ENCODE measurements at places on chromosomes 3 and 15.

DNA sequence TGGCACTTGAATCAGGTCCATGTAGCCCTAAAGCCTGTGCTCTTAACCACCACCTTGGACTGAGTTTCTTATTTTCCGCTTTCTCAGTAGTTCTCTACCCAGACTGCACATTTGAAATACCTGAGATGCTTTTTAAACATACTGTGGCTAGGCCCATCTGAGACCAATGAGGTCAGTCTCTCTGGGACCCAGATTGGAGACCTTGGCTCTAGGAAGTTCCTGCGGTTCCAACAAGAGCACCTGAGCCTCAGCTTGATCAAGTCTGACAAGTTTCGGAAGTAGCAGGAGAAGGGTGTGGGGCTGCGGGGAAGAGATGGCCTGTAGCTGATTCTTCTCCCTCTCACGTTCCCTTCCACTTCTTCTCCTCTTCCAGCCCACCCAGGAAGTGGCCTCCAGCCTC, 11.5 kb upstream of the TSEN2 start:
- DNase-seq: no peak

- DNase-seq: no peak
These were observed 175.6 kb downstream of the AKAP13 start for GRCh38 chr15:85555875-85556617.

- DNase-seq: no peak
These were observed 9.0 kb downstream of the SPATA12 start for GRCh38 chr3:57069503-57069902.

DNA sequence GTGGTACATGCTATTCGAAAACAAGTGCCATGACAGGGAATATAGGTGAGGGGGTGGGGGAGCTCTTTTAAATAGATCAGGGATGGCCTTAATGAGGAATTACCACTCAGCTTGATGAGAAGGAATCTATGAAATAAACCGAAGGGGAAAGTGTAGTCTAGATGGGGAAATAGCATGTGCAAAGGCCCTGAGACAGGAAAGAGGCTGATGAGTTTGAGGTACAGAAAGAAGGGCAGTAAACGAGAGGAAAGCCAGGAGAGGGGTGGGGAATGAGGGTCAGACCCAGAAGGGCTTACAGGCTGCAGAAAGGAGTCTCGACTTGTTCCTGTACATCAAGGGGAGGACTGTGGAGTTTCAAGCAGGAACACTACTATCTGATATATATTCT, 12.2 kb downstream of the ATP2B2 start:
- DNase-seq: no peak

DNA sequence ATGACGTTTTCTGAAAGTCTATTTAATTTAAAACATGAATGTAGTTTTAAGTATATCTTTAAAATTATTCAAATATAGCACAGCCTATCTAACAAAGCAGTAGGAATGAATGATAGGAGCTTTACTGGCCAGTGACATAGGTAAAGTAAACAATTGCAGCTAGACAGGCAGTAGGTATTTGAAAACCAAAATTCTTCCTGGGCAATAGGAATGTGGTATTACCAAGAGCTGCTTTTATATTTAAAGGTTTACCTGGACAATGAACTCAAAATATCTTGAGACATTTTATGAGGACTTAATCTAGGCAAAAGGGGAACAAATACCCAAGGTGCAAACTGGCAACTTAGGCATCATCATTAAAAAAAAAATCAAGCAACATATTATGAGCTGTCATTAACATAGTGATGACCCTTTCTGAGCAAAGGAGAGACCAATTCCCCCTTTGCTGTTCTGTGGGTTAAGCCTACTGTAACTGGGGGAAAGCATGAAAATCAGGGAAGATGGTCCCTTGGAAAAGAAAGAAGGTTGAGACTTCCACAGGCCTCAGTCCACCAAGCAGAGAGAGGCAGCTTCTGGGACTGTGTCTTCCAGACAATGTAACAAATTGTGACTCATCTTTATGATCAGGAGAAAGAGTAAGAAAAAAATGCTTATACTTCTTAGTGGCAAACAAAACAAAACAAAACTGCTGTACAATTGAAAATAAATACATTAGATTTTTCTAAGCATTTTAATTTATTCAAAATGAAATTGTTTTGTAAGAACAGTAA, 12.9 kb downstream of the ISL2 start:
- DNase-seq: no peak

GRCh38 chr3:23324745-23325144, 121.6 kb downstream of the UBE2E2 start:
- no peak for DNase-seq

DNA sequence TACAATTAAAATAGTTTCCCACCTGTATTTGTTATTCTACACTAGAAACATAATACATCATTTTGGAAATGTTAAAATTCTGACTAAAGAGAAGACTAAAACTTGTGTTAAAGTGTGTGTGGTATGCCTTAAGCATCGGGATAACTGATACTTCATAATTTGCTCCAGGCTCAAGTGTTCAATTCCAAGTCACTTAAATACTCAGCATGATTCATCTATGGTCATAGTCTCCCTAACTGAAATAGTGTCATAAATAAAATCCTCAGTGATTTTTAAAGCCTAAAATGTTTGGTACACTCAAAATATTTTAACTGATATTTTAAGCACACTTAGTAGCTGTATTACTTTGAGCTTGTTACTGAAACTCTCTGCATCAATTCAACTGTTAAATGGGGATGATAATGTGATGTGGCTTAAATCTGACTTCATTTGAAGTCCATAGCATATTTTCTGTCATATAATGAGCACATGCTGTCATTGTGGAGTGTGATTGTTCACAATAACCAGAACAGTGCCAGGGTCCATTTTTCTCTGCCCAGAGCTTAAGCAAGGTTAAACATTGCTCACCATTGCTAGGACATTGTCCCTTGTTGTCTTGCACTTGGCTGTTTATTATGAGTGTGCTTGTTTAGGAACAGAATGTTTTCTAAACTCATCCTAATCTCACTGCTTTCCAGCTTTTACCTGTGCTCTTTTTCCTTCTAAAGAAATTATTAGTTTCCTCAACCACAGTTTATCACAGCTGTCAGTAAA, 122.2 kb downstream of the KLHL25 start:
- DNase-seq: no peak

DNA sequence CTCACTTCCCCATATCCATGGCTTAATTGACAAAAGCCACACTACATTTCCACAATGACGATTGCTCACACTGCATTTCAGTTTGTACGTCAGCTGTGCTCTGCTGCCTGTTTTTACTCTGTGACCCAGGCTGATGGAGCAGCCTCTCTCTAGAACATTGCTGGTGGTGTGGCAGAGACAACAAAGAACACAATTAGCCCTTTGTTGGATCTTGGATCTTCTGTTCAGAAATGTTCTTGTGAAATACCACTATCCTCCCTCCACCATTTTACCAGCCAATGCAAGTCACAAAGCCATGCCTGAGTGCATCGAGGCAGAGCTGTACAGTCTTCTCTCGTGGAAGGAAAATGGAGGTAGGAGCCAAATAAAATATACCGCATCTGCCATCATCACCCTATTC, 56.9 kb upstream of the TBC1D5 start:
- no peak for DNase-seq

- DNase-seq: no peak
These were observed 12.8 kb downstream of the RBP2 start for GRCh38 chr3:139463466-139463865.

- DNase-seq: no peak
These were observed 143.6 kb upstream of the BHLHE40 start for GRCh38 chr3:4835616-4836043.

DNA sequence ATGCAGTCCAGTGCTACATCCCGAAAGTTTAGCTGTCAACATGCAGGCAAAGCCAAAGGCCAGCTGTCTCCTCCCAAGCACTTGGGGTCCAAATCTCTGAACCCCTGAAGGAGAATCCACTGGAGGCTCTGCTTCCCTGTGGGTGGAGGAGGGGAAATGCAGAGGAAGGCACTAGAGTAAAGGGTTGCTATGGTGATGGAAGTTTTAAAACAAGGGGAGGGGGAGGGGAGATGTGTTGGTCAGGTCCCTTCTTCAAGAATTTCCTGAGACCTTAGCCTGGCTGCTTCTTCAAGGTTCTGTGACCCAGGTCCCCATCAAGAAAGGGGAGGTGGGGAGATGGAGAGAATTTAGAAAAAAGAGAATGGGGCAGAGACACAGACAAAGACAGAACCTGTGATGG, 2.3 kb downstream of the CAMKV start:
- no peak for DNase-seq

DNA sequence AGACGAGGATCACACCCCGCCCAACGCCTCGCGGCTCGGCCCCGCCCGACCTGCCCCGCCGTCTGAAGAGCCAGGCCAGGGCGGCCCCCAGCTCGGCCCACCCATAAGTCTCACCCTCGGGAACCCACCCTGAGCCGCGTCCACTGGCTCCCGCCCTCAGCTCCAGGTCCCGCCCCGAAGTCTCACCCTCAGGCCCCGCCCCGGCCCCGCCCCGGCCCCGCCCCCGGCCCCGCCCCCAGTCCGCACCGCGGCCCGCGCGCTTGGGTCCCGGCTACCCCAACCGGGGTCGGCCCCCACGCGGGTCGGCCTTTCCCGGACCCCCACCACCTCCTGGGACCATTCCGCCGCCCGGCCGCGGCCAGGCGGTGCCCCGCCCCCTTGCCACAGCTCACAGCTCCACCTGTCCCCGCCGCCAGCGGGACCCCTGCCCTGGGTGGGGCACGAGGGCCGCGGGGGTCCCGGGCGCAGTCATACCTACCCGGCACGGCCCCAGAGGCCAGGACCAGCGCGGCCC, 489 bp downstream of the CSPG5 start:
- DNase-seq: peak; percentile 87

DNA sequence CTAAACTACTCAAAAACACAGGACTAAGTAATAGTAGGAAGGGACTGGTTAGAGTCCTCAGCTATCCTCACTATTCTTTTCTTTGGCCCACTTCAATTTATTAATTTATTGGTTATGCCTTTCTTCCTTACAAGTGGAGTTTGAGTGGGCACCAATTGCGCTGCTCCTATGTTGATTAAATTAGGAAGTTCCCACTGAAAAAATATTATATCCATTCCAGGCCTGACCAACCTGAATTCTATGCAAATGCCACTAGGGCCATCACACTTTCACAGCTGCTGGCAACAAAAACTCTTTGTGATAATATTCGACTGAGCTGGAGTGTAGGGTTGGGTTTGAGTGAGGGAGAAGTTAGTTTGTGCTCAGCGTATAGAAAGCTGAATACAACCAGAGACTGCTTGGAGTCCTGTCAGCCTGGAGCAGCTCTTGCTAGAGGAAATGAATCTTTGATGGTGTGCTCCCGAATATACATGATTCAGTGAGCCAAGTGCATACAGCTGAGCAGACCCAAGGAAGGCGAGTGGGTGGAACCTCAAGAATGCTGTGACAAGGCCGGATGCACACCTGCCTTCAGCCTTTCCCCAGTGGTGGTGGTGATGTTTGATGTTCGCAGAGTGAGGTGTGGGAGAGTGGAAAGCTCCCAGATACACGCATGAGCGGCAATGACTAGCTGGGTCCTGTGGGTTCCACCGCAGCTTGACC, 1.5 kb downstream of the ARHGEF3 start:
- no peak for DNase-seq

DNA sequence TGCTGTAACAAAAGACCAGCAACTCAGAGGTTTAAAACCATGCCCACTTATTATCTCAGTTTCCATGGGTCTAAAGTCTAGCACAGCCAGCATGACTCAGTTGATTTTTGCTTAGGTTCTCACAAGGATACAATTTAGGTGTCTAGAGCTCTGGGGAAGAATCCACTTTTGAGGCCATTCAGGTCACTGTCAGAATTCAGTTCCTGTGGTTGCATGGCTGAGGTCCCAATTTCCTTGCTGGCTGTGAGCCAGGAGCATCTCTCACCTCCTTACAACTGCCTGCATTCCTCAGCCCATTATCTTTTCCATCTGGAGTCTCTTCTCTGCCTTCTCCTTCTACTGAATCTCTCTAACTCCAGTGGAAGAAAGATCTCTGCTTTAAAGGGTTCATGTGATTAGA, 240.5 kb upstream of the CFAP20DC start:
- DNase-seq: no peak

- no peak for DNase-seq
These were observed 491 bp upstream of the ZNF774 start for GRCh38 chr15:90351479-90352106.

DNA sequence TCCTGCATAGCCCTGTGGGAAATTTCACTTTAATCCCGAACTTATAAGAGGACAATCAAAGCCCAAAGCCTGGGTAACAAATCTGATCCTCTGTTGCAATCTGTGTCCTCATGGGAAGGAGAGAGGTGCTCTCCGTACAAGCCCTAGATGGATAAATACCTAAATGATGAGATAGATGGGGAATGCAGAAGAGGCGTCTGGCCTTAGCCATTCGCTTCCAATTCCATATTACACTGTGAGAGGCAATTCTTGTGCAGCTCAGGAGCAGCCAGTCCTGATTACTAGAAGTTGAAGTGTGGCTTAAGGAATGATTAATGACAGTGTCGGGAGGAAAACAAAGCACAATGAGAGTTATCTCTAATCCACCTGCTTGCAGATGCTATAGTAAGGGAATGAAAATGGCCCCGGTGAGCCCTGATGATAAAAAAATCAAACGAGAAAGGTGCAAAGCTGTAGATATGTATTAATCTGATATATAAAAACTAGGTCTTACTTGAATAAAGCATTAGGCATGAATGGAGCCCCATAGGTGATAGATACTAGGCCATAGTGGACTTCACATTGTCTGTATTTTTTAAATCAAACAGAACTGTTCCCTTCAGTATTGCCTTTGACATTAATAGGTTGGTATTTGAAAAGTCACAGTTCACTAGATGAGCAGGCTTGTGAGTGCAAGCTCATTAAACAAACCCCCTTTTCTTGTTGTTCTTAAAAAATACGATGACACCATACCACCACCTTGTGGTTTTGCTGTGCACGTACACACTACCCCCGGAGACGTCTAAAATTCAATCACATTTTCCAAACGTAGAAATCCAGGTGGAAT, 54.2 kb upstream of the TMCO5A start:
- DNase-seq: peak; percentile 31

- DNase-seq: peak; percentile 23
These were observed 28.2 kb downstream of the NEK4 start for GRCh38 chr3:52742418-52743041.

GRCh38 chr3:185069037-185070030, 83.5 kb downstream of the C3orf70 start:
- DNase-seq: no peak
